Stimulated activated CD8-positive, alpha-beta memory T cell treated with anti-CD3 and anti-CD28 coated beads, Interleukin-12 subunit alpha, Interleukin-12 subunit beta, amount 100 ng/mL, for 1 hour (primary cell): ENCODE measurements at places on chromosomes 4 and X.

DNA sequence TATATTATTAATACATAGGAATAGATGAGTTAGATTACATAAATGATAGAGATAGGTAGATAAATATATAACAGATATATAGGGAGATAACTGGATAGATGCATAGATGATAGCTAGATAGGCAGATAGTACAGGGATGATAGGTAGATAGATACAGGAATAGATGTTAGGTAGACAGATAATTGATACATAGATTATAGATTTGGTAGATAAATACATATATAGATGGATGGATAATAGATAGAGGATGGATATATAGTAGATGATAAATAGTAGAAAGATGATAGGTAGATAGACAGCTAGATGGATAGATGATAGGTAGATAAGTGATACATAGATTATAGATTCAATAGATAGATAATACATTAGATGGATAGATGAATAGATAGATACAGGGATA is 283.6 kb downstream of the SHOX start:
- DNase-seq = no peak

DNA sequence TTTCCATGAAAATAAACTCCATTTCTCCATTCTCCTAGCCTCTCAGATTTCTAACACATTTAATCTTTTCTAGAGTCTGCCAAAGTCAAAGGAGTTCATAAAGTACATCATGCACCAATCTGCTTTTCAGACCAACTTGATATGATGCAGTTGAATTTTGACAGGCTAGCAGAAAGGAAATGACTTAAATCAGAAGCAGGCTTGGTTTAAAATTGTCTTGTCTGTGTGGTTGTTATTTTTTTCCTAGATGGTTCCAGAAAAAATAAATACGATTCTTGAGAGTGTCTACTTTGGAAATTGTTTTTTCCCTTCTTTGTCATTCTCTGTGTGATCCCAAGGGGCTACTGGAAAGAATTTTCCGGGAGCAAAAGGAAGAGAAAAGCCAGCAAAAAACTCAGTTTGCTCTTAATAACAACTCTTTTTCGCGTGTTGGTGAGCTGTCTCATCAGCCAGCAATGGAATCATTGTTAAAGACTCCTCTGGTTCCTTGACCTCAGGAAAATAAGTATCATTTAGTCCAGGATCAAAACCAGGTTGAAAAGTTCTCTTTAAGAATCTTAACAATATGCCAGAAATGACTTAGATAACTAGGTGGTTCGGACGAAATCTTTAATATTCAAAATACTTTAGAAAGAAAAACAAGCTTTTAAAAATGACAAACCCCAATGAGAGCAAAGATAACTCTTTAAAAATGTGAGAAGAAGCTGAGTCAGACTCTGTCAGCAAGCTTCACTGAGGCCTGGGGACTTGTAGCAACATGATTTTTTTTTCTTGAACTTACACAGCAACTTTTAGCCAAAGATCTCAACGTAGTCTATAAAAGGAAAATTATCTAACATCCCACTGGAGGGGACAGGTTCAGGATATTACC is 49.7 kb upstream of the GAB1 start:
- no peak for DNase-seq

- DNase-seq = no peak
Observed at GRCh38 chr4:144461906-144462305, 184.1 kb upstream of the HHIP start.

DNA sequence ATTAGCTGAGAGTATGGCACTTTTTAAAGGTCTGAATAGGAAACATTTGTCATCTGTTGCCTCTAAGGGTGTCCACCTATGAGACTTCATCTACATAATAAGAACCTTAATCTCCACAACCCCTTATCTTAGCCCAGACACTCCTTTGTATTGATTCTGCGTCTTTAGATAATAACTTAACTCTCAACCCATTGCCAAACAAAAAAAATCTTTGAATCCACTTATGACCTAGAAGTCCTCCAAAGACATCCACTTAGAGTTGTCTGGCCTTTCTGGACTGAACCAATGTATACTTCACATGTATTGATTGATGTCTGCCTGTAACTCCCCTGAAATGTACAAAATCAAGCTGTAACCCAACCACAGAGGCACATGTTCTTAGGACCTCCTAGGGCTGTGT is 66.0 kb upstream of the CHRNA9 start:
- DNase-seq = no peak
